Cardiac muscle cell (in vitro differentiated cells and primary cell): ENCODE measurements at places on chromosomes 7 and 10. TPM values are rescaled to one million over a fixed set of nuclear protein-coding genes. Genes with fewer than 3 reads are reported as not detected.

PNLIP gene
- not detected in 2 replicates for total RNA-seq

DNA sequence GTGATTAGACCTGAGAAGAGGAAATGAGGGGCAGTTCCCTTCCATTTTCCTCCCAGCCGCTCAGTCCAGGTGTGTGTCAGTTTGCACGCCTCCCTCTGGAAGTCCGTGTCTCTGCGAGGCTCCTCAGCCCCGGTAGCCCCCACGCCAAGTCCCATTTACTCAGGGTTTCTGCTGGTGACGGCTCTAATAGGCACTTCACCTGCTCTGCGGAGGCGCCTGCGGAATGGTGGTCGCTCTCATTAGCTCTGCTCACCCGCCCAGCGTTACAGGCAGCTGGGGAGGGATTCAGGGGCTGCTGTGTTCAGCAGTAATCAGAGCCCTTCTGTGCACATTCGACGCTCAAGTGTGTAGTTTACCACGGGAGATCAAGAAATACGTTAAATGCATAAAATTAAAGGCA lies 179.9 kb downstream of the MGMT start:
- no peak for DNase-seq

DNA sequence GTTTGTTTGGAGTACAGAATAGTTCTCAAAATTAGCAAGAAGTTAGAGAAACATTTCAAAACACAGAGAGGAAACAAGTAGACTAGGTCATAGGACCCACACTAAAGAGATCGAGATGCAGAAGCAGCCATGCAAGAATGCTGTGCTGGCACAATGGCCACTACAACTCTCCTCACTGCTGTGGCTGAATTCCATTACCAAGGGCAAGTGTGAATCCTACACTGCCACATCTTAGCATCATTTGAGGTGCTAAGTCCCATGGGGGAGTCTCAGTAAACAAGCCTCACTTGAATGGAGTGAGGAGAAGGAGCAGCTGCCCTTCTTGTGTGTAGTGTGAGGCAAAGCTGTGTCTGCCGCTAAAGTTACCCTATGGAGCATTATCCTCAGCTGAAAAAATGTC lies 56.7 kb downstream of the PCLO start:
- DNase-seq = no peak

CDC14C gene
- total RNA-seq = not detected in 2 replicates

- no peak for DNase-seq
These were observed 252.0 kb downstream of the SORCS3 start for GRCh38 chr10:104892879-104893617.
